CD4-positive, alpha-beta memory T cell (primary cell): ENCODE measurements at places on chromosomes 16 and 17.

GRCh38 chr17:60586288-60586974, 13.6 kb upstream of the PPM1D start:
- no peak for DNase-seq

DNA sequence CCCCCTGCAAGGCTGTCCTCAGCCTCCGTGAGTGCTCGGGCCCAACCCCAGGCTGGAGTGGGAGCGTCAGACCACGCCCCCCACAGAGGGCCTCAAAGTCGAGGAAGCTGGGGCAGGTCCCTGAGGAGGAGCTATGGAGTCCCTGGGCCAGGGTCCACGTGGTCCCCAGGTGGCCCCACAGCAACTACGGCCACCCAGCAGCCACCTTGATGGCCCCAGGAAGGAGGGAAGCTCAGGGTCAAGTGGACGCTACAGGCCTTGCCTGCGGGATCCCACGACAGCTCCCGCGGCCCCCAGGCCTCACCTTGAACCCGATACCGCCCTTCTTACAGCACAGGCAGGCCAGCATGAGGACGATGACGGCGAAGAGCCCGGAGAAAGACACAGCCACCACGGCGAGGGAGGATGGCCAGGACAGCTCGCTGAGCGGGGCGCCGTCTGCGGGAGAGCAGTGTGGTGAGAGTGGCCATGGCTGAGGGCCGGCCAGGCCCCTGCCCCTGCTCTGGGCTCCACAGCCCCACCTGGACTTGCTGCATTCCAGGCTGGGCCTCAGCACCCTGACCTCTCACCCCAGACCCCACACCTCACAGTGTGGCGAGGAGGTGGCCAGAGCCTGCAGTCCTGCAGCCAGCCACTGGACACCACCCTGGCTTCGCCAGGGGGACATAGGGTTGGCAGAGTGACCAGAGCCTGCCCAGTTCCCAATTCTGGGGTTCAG, 31.1 kb upstream of the PVALEF start:
- no peak for DNase-seq

DNA sequence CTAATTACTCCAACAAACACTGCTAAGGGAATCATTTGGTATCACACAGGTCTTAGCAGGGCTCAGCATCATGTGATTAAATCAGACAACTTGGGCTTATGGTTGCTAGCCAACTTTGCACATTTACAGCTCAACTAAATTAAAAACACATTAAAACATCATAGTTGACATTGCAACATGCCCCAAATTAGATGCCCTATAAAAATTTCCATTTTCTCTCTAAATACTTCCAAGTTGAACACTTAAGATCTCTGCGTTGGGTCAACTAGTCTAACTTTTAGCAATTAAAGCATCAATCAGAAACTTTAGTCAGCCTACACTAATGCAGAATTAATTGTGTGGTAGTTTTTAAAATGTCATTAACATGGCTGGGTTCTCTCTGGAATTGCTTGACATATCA, 12.1 kb downstream of the DNAJC7 start:
- no peak for DNase-seq

GRCh38 chr16:78770353-78771091, 671.1 kb downstream of the WWOX start:
- DNase-seq, result peak; percentile 80

- DNase-seq, result peak; percentile 33
These were observed 12.8 kb upstream of the CES3 start for GRCh38 chr16:66948134-66948836.

DNA sequence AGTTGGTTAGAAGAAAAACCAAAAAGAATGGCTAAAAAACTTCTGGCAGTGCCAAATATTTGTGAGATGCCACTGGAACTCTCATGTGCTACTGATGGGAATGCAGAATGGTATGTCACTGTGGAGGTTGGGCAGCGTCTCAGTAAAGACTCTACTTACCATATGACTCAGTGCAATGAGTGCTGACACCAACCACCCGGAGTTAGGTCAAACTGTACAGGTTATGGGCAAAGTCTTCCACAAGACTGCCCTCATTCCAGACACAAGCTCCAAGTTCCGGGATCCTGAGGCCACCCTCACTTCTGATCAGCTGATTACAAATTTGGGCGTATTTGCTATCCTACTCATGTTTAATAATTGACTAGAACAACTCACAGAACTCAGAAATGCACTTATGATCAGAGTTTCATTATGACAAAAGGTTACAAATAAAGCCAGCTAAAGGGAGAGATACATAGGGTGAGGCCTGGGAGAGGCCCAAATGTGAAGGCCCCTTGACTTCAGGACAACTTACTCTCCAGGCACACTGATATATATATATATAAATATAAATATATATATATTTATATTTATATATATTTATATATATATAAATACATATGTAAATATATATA, 114.9 kb downstream of the TRIM37 start:
- no peak for DNase-seq

GRCh38 chr16:4972938-4973587, 14.9 kb downstream of the SEC14L5 start:
- DNase-seq, result no peak

DNA sequence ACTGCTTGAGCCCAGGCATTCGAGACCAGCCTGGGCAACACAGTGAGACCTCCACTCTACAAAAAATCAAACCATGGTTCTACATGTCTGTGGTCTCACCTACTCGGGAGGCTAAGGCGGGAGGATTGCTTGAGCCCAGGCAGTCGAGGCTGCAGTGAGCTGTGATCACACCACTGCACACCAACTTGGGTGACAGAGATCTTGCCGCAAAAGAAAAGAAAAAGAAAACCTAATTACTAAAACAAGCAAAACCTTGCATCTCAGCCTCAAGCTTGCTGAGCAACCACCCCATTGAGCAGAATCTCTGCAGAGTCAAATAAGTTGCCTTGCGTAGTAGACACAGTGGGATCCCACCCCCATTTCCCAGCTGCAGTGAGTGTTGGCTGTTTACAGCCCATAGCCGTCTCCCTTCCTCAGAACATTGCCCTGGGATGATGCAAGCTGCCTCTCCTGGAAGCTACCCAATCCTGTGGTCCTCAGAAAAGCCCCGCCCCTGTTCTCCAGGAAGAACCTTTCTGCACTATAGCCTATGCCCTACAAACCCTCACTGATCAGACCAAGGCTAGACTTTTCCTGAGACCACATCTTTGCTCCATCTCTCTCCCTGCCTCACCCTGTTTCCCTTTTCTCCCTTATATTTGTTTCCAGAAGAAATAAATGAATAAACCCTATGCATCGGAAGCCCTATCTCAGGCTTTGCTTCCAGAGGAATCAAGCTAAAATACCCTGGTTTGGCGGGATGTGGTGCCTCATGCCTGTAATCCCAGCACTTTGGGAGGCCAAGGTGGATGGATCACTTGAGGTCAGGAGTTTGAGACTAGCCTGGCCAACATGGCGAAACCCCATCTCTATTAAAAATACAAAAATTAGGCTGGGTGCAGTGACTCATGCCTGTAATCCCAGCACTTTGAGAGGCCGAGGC, 16.7 kb upstream of the ERN2 start:
- no peak for DNase-seq

GRCh38 chr17:32732900-32733299, 144.0 kb downstream of the MYO1D start:
- no peak for DNase-seq

DNA sequence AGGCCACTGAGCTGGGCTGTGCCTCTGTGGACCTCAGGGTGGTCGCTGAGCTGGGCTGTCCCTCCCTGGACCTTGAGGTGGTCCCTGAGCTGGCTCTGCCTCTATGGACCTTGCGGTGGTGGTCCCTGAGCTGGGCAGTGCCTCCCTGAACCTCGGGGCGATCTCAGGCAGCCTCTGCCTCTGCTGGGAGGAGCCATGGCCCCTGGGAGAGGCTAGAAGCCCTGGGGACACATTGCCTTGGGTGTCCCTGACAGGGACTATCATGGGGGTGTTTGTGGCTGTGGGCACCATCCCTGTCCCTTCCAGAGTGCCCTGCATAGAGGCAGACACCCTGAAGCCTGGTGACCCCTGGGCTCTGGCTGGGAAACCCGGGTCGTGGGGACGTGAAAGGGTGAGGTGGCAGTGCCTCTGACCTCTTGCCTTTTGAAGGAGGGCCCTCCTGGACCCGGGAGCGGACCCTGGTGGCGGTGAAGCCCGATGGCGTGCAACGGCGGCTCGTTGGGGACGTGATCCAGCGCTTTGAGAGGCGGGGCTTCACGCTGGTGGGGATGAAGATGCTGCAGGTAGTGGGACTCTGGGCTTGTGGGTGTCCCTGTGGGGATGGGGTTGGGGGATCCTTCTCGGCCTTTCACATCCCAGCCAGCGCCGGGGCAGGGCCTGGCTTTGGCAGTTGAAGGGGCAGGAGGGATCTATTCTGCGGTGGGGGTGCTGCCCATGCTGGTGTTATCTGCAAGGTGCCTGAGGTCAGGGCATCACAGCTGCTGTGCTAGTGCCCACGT, 1.8 kb downstream of the NME4 start:
- no peak for DNase-seq

DNA sequence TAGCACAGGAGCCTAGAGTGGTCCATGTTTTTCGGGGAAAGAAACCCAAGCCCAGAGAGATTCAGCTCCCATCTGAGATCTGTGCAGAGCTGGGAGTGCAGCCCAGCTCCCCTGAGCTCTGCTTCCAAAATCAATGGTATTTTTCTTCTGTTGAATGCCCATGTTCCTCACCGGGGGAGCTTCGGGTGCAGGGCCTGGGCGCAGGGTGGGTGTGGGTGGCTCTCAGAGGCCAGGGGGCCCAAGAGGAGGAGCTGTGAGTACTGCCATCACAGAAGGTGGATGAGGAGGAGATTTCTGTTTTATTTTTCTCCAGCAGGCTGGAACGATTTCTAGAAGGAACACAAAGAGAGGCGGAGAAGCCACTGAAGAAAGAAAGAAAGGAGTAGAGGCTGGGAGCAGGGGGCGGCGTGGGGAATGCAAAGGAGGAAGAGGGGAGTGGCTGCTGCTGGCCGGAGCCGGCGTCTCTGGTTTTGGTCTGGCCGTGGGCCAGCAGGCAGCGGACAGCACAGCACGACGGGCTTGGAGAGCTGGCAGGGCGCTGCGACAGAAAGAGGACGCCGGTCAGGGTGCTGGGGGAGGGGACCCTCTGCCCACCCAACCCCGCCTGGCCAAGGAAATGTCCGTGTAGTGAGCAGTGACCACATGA, 76.2 kb upstream of the KSR1 start:
- DNase-seq, result no peak

DNA sequence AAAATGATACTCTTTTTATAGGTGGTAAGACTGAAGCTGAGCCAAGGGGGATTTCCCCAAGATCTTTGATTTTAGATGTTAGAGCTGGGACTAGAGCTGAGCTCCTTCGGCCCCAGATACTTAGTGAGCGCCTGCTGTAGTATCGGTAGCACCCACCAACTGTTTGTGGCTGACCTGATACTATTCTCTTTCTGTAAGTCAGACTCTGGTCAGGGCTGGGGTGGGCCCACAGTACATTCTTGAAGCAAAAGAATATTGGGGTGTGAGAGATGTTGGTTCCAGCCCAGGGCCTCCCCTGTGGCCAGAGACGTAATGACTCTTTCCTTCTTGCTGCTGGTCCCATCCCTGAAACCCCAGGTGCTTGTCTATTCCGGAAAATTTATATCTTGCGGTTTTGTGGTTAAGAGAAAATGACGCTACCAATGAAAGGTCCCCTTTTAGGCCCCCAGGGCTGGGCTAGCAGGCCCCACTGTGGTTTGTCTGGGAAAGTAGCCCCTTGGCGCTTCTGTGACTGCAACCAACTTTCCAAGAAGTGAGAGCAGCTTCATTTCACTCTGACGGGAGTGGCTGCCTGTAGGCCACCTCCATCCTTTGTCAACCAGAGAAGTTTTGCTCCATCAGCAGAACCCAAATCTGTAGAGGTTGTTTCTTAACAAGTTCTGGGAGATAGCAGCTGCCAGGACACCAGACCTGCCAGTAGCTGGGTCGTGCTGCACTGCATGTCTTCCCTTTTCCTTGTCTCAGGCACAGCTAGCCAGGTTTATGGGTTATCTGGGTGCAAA, 86.4 kb upstream of the LGALS9 start:
- peak; percentile 9 for DNase-seq

DNA sequence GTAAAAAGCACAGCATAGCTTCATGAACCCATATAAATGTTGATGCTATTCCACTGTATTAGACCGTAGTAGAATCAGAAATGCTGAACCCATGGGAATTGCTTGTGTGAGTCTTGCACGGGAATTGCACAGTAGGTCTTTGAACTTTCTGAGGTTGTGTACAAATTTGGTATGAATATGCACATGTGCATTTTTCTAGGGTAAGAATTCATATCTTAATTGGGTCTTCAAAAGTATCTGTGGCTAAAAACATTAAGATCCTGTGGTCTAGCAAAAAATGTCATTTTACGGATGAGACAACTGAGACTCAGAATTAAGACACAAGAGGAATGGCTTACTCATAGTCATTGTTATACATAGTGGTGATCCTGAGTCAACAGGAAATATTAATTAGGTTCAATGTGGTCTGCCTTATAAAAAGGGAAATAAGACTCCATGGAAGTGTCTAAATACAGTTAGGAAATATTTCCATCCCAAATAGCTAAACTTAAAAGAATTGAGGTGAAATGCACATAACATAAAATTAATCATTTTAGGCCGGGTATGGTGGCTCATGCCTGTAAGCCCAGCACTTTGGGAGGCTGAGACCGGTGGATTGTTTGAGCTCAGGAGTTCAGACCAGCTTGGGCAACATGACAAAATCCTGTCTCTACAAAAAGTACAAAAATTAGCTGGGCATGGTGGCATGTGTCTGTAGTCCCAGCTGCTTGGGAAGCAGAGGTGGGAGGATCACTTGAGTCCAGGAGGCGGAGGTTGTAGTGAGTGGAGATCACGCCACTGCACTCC, 22.8 kb downstream of the TAOK1 start:
- DNase-seq, result no peak

DNA sequence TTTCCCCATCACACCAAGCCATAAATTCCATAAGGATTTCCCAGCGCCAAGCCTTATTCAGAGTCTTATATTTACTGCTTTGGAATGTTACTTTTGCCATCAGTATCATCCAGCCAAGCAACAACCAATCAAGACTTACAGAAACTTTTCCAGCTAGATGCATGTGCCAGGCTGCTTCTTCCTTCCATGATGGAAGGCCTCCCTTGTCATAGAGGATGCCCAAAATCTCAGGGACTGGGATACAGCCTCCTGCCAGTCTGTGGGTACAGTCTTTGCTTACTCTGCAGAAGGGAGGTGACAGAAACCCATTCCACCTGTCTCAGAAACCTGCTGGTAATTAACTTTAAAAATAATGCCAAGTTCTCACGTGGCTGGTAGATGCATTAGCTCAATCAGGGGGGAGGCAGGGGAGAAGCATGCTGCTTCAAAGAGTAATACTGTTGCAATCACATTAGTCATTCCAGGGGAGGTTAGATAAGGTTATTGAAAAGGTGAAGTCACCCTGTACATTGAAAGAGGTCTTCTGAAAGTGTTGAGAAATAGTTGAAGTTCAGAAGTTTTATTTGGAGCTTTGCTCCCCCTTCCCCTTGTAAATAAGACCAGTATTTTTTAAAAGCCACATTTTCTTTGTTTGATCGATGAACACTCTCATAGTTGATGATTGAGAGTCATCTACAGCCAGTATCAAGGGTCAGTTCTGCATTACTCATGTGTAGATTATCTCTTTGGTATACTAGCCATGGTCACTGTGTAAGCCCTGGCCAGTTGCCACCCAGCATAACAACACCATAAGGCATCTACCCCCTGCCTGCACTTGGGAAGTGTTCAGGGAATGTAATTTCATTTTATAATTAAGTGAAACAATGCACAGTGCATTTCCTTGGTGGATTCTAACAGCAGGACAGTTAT, 22.2 kb downstream of the HLF start:
- no peak for DNase-seq
